ENCODE measurements at places on chromosomes 16 and 17. TPM values are rescaled to one million over a fixed set of nuclear protein-coding genes. Genes with fewer than 3 reads are reported as not detected.

DNA sequence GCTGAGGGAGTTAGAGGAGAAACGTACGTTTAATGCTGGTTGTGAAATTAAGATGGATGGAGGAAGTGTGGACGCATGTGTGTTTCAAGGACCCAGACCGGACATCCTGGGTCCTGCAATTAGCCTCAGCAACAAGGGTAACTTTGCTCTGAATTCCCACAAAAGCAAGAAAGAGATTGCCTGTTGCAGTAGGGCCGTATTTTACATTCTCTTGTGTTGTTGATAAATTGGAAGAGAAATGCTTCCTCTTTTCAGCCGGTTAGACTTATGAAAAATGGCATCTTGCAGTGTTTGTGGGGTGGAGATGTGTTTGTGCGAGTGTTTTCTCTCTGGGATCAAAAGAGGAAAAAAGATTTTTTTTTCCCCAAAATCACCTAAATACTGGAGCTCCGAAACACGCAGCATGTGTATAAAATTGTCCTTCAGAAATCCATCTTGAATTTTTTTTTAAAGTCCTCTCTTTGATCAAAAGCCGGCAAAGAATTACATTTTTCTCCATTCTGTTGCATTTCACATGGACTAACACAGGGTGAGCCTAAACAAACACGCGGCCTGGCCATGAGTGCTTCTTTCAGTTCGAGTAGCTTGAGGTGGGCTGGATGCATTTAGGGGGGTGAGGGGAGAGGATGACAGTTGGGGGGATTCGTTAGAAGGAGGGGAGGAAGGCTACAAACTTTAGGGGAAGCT is 251.6 kb downstream of the C16orf95 start:
- DNase-seq, result no peak

GAST gene
- not detected for polyA plus RNA-seq

MYH1 gene
- polyA plus RNA-seq, result not detected

- DNase-seq, result no peak
Measured at GRCh38 chr17:78137392-78138203, 7.0 kb downstream of the TMC8 start.

DNA sequence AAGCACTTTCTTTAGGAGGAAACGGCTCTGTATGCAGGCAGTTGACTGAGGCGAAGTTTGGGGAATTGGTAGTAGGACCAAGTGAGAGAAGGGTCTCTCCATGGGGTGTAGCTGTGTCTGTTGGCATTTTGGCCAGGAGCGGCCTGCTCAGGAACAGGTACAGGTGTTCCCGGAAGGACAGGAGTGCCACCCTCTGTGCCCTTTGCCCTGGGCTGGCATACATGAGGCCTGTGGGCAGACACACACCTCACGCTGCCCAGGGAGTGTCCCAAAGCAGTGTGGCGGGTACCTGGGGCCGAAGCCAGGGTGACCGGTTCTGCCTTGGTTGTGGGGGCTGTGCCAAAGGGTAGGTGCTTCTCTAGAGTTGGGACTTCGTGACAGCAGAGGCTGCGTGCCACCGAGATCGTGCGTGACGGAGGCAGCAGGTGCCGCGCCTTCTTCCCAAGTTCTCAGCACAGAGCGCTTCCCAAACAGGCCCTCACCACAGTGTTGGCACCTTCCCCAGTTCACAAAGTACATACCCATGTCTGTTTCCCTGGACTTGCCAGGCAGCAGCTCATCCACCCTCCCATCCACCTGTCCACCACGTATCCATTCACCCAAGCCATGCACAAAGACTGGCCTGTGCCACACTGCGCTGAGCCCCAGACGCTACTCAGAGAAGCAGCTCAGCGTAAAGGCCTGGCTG is 19.9 kb upstream of the TCF25 start:
- DNase-seq, result no peak

DNA sequence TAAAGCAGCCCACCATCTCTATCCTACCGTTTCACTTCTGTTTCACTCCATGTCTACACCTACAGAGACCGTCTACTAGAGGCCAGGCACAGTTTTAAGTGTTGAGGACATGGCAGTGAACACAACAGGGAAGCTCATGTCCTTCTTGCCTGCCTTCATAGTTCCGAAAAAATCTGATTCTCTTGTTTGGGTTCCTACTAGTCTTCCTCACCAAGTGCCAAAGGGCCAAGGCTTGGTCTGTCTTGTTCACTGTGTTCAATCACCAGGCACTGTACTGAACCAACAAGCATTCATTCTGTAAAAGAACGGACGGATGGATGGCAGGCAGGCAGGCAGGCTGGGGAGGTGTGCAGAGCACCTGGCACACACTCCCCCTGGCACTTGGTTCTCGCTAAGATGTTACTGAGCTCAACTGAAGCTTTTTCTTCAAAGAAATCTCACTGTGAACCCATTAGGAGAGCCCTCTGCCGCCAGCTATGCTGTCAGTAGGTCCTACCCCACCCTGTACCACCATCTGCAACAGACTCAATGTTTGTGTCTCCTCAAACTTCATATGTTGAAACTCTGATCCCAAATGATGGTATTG is 2.5 kb downstream of the DEXI start:
- DNase-seq, result no peak

DNA sequence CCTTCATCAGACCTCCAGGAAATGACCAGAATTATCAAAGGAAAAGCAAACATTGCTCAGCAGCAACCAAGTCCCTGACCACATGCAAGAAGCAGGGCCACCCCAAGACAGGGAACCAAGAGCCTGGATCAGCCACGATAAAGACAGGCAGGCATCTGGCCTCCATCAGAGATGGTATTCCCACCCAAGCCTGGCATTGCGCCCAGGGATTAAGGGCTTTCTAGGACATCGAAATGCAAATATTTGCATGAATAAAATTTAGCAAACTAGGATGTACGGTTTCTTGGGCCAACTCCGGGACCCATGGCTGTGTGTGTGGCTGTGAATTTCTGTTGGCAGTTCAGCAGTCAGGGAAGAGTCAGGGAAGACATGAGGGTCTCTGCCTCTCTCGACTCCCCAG is 241.4 kb upstream of the DYNLRB2 start:
- no peak for DNase-seq

ABCC3 gene
- polyA plus RNA-seq, result 5.3 TPM

MON1B gene
- polyA plus RNA-seq, result 16.8 TPM

DNA sequence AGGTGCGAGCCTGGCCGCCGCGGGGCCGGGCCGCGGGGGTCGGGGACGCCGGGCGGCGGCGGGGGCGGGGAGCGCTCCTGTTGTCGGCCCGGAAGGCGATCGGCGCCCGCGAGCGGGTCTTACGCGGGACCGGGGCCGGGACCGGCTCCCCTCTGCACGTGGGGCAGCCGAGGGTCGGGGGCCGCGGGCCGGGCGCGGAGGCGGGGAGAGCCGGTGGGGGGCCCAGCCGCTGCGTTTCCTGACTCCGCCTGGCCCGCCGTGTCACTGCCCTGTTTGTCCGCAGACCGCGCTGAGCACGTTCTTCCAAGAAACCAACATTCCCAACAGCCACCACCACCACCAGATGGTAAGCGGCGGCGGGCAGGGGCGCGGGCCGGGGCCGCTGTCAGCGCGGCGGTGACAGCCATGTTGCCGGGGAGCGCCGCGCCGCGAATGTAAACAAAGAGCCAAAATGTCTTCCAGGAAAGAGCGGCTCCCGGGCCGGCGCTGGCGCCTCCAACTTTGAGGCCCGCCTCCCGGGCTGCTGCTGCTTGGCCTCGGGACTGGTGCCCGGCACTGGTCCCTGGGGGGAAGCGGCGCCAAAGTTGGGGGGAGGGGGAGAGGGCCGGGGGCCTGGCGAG is 586 bp downstream of the UBALD2 start:
- no peak for DNase-seq

Measured in left renal pelvis (tissue), 4 donors.